T-helper 1 cell (primary cell): ENCODE measurements at places on chromosomes 2 and 18.

GRCh38 chr2:147441182-147441581 is 403.6 kb upstream of the ACVR2A start:
- DNase-seq = no peak

- no peak for DNase-seq
Observed at GRCh38 chr2:27353762-27354596, 2.6 kb downstream of the GTF3C2 start.

- DNase-seq = no peak
Observed at GRCh38 chr2:240831594-240832204, 11.7 kb upstream of the KIF1A start.

GRCh38 chr18:56479841-56480240 is 158.6 kb downstream of the TXNL1 start:
- no peak for DNase-seq

DNA sequence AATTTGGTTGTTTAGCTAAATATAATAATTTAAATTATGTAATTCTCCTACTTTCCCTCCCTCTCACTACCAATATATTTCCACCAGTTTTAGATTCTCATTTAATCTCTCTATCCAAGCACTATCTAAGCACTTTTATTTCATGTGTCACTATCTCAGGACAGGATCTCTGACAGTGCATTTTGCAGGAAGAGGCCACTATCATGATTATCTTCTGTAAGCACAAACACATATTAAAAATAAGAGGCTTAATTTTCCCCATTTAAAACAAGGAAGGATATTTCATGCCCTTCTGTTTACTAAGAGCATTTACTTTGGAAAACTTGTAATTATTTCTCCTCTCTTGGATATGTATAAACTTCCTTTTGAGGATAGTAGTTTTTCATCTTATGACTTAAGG is 726.2 kb upstream of the ZNF804A start:
- DNase-seq = no peak

GRCh38 chr2:112605926-112606325 is 21.5 kb downstream of the CHCHD5 start:
- DNase-seq = no peak

- DNase-seq = no peak
Observed at GRCh38 chr2:105917688-105918087, 173.0 kb downstream of the NCK2 start.

- no peak for DNase-seq
Observed at GRCh38 chr2:59282374-59283057, 1041.4 kb upstream of the FANCL start.

- no peak for DNase-seq
Observed at GRCh38 chr18:23453680-23454058, 582 bp downstream of the RIOK3 start.

GRCh38 chr2:24429197-24430074 is 61.6 kb upstream of the NCOA1 start:
- no peak for DNase-seq

DNA sequence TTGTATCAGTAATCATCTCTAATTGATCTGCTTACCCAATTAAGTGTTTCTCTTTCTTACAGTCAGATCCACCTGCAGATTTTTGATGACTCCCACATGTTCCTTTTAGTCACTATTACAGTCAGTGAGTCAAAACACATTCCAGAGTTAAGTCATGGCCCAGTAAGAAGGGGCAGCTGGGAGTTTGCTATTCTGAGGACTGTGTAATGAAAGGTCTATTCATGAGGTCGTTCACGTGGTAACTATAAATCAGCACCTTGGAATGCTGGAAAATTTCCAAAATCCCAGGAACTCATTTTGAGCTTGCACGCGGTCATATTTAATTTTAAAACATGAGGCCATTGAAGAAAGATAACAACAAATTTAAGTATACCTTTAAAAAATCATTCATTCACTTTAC is 252.5 kb downstream of the XIRP2 start:
- DNase-seq = no peak

DNA sequence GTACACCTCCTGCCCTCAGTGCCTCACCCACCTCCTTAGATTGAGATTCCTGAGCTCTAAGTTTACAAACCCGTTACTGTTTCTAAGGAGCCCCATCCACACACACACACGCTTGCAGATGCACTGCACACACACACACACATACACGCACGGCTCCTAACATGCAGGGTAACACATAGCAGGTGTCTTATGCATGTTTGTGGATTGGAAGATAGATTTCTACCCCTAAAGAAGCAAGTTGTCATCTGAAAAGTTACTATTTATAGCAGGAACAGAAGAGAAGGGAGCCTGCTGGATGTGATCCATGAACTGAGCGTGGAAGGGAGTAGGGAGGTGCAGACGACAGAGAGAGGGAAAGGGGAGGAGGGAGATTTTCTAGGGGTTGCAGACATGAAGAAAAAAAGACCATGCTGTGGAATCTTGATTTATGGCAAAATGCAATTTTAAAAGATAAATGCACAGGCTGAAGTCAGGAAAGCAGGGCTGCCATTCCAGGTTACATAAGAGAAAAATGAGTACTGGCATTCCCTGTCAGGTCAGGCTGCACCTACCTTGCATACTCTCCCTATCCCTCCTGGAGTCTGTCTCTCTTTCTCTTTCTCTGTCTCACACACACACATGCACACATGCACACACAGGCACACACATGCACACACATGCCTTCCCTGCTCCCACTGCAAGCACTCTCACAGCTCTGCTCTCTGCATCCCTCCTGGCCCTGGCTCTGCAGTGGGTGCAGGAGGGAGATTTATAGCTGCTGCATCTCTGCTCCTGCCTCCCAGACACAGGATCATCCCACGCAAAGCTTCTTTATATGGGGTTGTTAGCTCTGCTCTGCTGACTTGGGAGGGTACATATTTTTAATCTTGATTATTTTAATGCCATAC is 192.6 kb upstream of the MYT1L start:
- no peak for DNase-seq

- DNase-seq = no peak
Observed at GRCh38 chr2:112959109-112959812, 18.5 kb upstream of the IL36G start.

DNA sequence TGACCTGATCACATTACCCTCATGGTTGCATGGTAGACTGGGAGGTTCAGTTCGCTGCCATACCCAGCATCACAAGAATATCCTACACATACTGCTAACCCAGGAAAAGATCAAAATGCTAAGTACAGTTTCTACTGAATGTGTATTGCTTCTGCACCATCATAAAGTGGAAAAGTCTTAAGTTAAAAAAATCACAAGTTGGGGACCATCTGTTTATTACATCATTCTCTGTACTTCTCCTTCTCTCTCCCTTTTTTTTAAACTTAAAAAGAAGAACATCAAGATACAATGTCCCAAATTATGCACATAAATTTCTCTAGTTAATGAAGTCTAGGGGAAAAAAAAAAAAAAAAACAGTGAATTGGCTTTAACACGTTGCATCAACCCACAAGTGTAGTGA is 43.3 kb downstream of the NBAS start:
- no peak for DNase-seq

DNA sequence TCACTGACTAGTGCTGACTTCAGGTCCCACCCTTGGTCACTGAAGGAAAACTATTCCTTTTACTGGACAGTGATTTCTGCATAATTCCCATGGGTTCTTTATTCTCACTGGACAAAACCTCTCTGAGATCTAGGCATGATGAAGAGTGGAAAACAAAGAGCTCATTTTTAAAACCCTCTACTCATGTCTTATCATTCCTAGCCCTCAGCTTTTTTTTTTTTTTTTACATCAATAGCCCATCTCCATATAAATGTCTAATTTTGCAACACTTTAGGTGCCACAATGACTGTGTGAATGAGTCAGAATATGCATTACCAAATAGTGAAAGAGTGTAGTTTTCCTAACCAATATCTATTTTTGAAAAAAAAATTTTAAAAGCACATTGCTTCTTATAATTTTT is 74.8 kb downstream of the TCF4 start:
- no peak for DNase-seq

DNA sequence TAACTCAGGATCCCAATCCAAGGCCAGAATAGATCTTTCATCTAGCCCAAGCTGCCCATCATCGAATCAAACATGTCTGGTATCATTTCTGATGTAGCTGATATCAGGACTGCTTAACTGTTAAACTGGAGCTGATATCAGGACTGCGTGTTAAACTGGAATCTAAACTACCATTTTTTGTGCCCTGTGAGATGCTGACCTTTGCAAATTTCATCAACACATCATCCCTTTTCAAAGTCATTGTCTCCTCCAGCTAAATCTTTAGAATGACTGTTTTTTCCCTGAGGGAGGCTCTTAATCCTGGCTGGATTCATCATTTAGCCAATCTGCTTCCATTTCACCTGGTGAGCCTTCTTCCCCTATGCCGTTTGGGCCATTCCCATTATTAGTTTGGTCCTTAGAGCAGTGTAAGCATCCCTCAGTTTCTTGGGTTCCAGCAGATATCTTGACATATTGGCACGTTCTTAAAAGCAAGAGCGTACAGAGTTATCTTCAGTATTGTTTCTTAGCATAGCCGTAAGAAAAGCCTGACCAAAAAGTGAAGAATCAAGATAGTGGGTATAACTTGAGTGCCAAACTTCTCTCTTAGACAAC is 12.3 kb downstream of the RPL31 start:
- DNase-seq = no peak

GRCh38 chr18:63570721-63571120 is 16.4 kb upstream of the SERPINB13 start:
- no peak for DNase-seq

DNA sequence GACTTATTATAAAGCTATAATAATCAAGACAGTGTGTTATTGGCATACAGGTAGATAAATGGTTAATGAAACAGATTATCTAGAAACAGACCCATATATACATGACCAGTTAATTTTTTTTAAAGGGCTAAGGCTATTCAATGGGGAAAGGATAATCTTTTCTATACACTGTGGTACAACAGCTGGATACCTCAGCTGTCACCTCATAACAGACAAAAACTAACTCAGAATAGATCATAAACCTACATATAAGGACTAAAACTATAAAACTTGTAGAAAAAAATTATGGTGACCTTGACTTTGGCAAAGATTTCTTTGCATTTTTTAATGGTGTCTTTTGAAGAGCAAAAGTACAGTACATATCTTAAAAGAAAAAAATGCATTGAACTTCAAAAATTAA is 30.2 kb downstream of the MAP3K2 start:
- DNase-seq = no peak

GRCh38 chr2:128324008-128324896 is 5.6 kb upstream of the HS6ST1 start:
- DNase-seq = no peak

DNA sequence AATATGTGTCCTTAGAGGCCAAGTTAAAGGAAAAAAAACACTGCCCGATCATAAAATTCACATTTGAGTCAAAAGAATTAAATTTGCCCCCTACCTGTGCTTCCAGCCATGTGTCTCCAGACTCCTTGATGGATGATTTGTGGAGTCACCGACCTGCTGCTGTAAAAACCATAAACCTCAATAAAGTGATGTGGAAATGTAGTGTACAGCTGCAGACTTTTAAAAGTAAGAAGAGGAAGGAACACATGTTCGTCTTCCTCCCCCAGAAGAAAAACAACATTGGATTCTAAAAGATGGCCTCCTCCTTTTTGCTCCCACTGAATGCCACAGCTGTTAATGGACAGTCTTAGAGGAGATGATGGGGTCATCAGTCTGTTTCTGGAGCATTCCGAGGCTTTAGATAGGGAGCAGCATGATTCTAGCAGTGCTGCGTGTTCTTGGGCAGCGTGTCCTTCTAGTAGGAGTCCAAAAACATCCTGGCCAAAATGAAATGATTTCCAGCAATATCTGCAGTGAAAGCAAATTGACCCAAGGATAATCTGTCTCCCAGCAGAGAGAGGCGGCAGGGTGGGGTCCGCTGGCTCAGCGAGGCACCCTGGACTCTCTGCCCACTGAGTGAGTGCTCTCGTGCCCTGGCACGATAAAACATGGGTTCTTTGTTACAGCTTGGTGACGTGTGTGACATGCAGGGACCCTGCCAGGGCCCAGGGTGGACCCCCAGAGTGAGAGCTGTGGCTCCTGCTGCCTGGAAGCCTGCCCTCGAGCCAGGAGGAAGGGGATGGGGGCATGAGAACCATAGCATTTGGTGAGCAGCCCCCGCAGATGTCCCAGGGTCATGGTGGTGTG is 196.1 kb downstream of the FAM210A start:
- DNase-seq = no peak

- DNase-seq = peak; percentile 36
Observed at GRCh38 chr2:47174733-47175361, 19.7 kb upstream of the STPG4 start.

DNA sequence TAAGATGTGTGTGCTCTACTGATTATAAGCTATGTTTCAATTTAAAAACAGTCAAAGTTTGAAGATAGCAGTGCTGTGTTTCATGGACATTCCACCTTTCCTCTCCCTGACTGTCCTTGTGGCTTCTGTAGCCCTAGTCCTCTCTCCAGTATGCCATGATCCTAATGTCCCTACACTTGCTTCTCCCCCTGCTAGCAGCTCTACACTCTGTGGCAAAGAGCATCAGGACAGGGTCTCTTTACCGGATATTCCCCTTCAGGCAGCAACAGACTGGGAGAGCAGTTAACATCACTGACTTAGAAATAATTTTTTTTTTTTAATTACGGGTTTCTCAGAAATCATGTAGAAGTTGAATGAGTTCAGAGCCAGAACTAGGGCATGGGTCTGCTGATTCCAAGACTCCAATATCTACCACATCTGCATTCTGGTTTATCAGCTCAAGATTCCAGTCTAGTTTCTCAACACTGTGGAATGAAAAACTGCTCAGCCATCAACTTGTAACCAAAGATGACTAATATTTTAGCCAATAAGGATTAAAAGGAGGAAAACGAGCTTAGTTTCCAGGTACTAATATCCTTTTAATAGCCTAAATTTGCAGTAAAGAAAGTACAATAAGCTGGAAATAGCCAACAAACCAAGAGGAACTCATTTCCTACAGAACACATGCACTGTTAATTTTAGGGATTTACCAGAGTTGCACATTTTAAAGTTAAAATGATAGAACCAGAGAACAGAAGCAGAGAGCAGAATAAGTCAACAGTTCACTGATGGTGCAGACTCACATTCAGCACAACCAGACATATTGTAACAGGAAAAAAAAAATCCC is 45.2 kb downstream of the TMEM131 start:
- no peak for DNase-seq

DNA sequence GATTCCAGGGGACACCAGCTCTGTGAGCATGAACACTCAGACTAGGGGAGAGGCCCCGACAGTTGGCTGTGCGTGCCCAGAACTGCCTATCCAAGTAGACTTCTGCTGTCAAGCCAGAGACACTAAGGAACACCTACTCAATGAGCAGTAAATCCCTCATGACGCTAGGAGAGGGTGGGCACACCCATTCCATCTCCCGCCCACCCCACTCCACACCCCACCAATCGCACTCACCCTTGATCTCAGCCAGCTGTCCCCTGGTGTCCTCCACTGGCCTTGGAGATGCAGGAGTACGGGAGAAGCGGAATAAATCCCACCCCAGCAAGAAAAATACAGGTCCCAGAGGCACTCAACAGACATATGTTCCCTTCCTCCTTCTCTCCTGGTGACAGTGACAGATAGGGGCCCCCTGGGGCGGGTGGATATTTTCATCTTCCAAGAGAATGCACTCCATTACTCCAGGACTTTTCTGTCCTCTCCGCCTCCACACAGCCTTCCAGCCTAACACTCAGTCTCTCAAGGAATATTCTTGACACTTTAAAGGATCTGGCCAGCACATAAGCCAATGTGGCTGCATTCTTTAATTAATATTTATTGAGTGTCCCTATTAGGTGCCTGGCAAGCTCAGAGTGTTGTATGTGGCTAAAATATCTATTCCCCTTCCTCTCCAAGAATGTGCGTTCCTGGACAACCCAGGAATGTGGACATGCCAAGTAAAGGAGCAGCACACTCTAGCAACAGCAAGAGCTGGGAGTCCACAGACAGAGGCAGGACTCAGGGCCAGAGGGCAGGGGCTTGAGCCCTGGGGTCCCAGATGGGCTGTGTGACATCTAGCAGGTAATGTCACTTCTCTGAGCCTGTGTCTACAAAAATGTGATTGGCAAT is 13.1 kb upstream of the SMAD7 start:
- no peak for DNase-seq
